ENCODE measurements at places on chromosomes 6 and 20. TPM values are rescaled to one million over a fixed set of nuclear protein-coding genes. Genes with fewer than 3 reads are reported as not detected.
A peak's percentile ranks its signal among the peaks of the same experiment; 100 is the strongest.

The BMP7 gene
- not detected for total RNA-seq

- DNase-seq = no peak
Observed at GRCh38 chr6:139496654-139497344, 122.4 kb upstream of the CITED2 start.

GRCh38 chr6:38713812-38714211 is 1.3 kb upstream of the DNAH8 start:
- DNase-seq = no peak

The MCHR2 gene
- total RNA-seq = not detected

DNA sequence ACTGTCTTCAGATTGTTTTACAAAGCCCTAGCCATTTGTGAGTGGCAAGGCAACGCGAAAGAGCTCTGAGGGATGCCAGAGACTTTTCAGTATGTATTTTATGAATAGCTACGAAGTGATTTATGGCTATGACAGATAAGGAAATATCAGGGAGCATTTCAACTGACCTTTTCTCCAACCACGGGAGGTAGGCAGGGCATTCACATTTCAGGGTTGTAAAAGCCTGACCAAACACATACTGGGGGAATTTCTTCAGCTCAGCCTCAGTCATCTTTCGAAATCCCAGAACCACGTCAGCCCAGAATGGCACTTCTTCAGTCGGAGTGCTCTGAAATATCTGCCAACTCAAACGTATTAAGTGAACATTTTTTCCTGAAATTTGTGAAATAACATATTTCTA is 10.8 kb downstream of the DDO start:
- DNase-seq = no peak

GRCh38 chr6:84728602-84729001 is 35.8 kb downstream of the TBX18 start:
- peak; percentile 11 for DNase-seq

- no peak for DNase-seq
Observed at GRCh38 chr20:906001-906520, 10.1 kb downstream of the ANGPT4 start.

The VGLL2 gene
- total RNA-seq = not detected

GRCh38 chr6:42396720-42397119 is 55.0 kb downstream of the TRERF1 start:
- DNase-seq = no peak

DNA sequence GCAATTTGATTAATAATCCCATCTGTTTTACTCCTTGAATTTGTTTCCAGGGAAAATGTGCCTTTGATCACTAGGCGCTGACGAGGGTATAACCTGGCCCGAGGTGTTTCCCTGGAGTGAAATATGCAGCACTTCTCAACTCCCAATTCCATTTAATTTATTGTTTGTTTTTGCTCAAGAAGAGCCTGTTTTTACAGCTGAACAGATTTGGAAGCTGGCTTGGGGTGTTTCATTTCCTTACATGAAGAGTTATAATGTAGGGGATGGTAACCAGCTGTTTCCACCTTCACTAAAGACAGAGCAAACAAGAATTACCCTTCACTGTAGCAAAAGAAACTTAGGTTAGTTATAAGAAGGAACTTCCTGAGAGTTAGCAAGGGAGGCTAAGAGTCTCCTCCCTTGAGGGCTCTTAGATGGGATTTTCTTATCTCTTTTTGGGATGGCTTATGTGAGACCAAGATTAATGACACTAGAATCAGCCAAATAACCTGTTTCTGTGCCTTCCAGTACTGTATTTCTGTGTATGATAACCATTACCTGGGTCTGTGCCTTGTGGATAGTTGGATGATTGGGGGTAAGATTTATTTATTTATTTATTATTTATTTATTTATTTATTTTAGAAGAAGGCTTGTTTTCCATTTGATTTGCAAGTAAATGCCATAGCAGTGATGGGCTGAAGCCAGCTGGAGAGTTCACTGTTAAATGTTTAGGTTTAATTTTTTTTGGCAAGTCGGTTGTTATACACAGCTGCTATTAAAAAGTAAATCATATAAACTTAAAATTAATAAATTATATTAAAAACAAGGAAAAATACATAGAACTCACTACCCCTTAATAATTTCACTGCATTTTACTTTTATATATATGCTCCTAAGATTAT is 162.2 kb upstream of the BMP2 start:
- no peak for DNase-seq

- DNase-seq = peak; percentile 67
Observed at GRCh38 chr6:43077981-43078511, 1.9 kb downstream of the PTK7 start.

The SUMO4 gene
- 2.2 TPM for total RNA-seq

DNA sequence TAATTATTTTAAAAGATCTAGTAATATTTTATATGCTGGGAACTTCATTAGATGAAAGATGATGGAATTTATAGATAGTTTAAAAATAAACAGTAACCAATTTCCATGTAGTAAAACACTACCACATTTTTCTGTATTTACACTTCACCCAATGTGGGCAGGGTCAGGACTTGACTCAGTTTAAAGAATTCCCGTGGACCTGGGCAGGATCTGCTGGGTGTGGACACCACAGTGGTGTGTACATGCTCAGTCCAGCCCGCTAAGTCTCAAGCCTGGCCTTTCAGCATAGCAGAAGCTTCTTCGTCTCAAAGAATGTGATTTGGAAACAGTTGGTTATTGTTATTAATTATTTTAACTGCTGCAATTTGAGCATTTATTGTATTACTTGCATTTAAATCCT is 364.2 kb downstream of the SYNE1 start:
- peak; percentile 30 for DNase-seq

- DNase-seq = peak; percentile 43
Observed at GRCh38 chr6:34475238-34475682, 9.4 kb downstream of the PACSIN1 start.

The EEF1A2 gene
- 1.3 TPM for total RNA-seq

DNA sequence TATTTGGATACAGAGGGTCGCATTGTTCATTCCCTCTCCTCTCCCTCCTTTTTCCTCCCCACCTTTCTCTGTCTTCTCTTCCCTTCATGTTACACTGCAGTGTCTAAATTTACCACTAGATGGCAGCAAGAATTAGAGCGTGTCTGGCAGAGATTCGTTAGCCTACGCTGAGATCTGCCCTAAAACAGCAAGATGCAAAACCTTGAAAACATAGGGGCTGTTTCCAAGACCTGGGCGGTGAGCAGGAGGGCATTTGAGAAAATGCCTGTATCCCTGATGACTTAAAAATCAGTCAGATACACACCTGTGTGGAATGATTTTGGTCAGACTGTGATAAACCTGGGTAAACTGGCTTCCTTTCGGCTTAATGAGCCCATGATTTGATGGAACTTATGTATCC is 101.5 kb upstream of the ISM1 start:
- DNase-seq = peak; percentile 57

DNA sequence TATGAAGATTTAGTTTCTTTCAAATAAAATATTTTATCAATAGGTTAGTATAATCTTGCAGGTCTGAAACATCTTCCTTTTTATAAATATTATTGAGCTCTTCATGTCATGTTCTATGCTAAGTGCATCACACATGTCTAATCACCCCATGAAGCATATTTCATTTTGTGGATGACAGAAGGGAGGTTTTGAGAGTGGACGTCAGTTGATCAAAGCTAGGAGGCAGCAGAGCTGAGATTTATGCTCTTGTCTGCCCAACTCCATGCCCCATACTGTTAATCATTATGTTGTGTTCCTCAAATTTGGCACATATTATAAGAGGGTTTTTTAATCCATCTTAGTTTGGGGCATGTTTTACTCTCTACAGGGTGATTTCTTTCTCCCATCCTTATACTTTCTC is 22.7 kb downstream of the DSE start:
- DNase-seq = no peak

- DNase-seq = peak; percentile 41
Observed at GRCh38 chr20:4490606-4491280, 231.0 kb upstream of the PRND start.

The STX16 gene
- total RNA-seq = 29.4 TPM

GRCh38 chr6:158977382-158977781 is 22.6 kb downstream of the RSPH3 start:
- DNase-seq = no peak

DNA sequence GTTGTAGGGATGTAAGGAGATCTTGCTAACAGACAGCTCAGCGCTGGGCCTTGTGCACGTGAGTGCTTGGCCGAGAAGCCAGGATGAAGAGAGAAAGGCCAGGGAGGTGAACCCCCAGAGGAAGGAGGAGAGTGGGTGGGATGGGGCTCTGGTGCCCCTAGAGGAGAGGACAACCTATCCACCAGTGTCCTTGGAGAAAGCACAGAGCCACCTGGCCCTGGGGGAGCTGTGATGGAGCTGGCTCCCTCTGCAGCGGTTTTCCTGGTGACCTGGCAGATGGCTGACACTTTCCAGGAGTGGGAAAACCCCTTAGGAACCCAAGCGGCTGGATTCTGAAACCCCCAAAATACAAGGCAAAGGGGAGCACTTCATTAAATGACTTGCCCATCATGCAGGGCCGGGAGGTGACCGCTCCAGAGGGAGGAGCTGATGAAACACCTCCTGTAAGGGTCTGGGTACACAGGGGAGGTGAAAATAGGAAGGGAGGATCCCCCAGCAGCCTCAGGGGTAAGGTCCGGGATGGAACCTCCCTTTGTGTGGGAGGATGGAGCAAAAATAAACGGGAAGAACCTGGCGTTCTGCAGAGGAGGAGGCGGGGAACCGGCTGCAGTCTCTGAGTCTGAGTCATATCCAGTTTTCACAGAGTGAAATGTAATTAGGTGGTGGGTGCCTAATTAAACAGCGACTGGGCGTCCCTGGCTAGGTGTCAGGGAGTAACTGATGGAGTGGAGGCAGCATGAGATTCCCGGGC is 80.4 kb downstream of the SULF2 start:
- no peak for DNase-seq

GRCh38 chr6:44054721-44055559 is 72.3 kb downstream of the MRPL14 start:
- peak; percentile 62 for DNase-seq

Data from IMR-90 (cell line).